ENCODE measurements at places on chromosomes 12 and 14. TPM values are rescaled to one million over a fixed set of nuclear protein-coding genes. Genes with fewer than 3 reads are reported as not detected.
A peak's percentile ranks its signal among the peaks of the same experiment; 100 is the strongest.

- DNase-seq = no peak
Observed at GRCh38 chr12:66603461-66603860, 75.4 kb downstream of the GRIP1 start.

DNA sequence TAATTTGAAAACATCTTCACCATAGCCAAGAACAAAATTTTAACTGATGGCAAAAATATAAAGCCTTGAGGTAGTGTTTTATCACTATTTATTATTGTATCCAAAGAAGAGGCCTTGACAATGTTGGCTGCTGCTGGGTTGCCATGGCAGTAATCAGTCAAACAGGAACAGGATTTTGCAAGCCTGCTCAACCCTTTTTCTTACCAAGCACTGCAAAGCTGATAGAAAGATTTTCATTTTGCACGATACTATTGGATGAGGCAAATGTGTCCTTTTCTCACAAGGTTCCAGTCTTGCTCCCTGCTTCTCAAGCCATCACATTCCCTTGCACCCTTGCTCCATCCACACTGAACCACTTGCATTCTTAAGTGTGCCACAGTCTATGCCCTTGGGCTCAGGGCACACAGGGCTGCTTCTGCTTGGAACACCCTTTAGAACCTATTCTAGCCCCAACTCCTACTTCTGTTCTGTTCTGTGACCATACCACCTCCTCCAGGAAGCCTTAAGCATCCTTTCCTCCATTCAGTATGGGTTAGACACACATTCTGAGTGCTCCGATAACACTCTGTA, 76.5 kb upstream of the AMIGO2 start:
- peak; percentile 9 for DNase-seq

- DNase-seq = peak; percentile 91
Observed at GRCh38 chr14:58637040-58637390, 747 bp upstream of the DACT1 start.

DNA sequence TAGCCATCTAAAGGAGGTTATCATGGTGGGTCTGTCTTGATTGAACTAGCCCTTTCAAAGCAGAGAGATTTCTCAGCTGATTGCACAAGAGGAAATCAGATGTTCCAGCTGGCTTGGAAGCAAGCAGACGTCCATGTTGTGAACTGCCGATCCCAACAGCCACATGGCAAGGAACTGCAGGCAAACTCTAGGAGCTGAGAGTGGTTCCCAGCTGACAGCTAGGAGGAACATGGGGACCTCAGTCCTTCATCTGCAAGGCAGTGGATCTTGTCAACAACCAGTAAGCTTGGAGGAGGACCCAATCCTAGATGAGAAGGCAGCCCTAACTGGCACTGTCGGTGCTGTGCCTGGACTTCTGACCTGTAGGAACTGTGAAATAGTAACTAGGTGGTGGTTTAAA, 7.7 kb downstream of the ACVR1B start:
- DNase-seq = peak; percentile 32

- no peak for DNase-seq
Observed at GRCh38 chr12:52776435-52776834, 710 bp downstream of the KRT76 start.

- DNase-seq = no peak
Observed at GRCh38 chr12:128973883-128974681, 120.8 kb downstream of the GLT1D1 start.

DNA sequence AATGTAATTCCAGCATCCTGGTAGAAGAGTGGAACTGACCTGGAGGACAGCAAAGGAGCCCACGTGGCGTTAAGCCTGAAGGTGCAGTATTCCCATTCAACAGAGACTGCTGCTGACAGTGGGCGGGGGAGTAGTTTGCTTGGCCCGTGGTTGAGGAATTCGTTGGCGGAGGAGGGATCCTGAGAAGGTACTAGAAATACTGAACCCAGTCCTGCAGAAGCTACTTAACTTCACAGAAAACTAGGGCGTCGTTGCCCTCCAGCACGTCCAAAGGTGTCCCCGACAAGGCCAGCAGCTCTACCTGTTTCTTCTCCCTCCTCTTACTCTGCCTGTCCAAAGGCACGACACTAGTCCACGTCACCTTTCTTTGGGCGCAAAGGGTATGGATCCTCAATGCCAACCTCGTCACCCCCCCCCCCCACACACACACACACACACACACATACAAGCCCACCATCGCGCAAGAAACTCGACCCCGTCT, 303 bp downstream of the PUS7L start:
- no peak for DNase-seq

GRCh38 chr12:88113871-88114270, 28.0 kb downstream of the CEP290 start:
- DNase-seq = no peak

The CEBPE gene
- total RNA-seq = 0.13 TPM

The E2F7 gene
- 3.1 TPM for total RNA-seq

The WDHD1 gene
- 8.1 TPM for total RNA-seq

The KLRG1 gene
- 2.7 TPM for total RNA-seq
